ENCODE measurements at places on chromosomes 12 and 14. TPM values are rescaled to one million over a fixed set of nuclear protein-coding genes. Genes with fewer than 3 reads are reported as not detected.
A peak's percentile ranks its signal among the peaks of the same experiment; 100 is the strongest.

LALBA gene
- not detected for total RNA-seq

DNA sequence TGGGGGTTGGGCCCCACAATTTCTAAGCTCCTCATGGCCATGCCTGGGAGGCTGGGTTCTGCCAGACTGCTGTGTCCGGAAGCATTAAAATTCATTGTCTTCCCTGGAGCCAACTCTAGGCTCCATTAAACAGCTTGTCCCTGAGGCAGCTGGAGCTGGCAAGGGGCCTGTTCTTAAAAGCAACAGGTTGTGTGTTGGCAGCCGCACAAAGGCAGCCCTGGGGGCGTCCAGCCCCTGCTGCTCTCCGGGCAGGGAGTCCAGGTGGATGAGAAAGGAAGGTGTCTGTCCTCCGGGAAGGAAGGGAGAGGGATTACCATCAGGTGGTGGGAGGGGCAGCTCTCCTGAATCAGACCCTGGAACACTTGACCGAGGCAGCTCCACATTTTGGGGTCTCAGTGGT lies 98.9 kb downstream of the CHST11 start:
- no peak for DNase-seq

DNA sequence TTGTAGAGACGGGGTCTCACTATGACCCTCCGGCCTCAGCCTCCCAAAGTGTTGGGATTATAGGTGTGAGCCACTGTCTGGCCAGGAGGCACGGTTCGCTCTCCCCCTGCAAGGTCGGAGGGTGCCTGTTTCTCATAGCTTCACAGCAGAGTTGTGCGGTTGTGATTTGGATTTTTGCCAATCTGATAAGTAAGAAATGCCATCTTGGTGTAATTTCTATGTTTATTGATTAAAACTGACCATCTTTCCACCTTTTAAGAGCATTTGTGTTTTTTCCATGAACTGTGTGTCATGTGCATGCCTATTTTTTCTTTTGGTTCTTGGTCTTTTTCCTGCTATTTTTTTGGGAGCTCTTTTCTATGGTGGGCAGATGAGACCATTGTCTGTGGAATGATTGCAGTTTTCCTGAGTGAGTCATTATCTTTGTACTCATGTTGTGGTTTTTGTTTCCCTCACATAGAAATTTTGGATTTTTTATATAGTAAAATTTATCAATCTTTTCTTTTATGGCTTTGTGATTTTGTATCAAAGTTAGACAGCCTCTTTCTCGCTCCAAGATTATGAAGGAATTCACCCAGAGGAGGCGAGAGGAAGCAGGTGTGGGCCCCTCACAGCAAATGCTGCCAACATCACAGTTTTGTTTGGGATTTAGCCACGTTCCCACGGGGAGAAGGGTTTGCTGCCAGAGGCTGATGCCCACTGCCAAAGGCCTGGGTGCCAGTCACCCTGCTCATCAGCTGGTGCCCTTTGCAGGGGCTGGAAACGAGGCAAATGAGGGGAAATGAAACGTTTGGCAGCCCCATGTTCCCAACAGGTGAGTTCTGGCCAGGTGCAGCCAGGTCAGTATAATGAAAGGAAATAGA lies 47.2 kb downstream of the RFX4 start:
- DNase-seq: no peak

SERPINA3 gene
- total RNA-seq: 16.9 TPM

GRCh38 chr14:103628221-103628683 lies 759 bp upstream of the KLC1 start:
- DNase-seq: peak; percentile 83

- DNase-seq: no peak
Observed at GRCh38 chr12:114779186-114779585, 95.2 kb upstream of the TBX3 start.

DNA sequence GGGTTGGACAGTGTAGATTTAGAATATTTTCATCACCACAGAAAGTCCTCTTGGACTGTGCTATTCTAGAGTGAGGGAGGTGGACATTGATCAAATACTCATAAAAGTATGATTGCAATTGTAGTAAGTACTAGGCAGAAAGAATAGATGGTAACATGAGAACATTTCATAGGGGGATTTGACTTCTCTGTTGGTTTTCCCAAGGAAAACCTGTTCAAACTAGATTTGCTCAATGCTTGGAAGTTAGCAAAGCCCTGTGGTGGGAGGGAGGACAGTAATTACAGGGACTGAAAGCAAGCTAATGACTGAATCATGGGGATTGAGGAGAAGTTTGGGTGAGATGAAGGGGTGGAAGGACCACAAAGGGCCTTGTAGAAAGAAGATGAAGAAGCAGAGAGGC lies 24.4 kb upstream of the EID3 start:
- DNase-seq: no peak

DNA sequence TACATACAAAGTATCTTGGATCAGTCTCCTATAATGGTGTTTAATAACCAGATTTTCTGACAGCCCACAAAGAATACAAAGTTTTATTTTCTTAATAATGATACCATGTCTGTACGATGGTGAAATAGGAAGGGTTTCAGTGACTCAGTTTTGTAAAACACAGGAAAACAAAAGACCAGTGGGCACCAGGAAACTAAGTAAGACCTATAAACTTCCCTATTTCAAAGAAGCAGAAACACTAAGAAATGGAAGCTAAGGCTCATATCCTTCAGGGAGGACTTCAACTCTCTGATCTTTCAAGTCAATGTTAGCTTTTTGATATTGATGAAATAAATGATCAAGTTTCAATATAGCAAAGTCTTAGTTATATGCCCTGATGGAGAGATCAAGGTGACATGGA lies 196.0 kb downstream of the DUSP6 start:
- no peak for DNase-seq

- no peak for DNase-seq
Observed at GRCh38 chr14:97916100-97916499, 1118.9 kb downstream of the VRK1 start.

DNA sequence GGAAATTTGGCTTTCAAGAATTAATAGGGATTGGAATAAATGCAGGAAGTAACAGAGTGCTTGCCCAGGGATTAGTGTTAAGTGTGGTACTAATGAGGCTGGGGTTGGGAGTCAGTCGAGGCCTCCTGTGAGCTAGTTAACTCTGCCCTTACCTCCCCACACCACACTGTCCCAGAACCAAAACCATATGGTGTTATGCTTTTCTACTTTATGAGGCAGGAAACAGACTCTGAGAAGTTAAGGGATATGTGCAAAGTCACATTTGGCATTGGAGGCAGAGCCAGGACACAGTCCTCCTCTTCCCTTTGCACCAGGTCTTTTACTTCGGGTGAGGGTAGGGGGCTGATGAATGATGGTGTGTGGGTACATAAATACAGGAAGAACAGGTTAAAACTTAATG lies 41.9 kb downstream of the PELI2 start:
- no peak for DNase-seq

- DNase-seq: no peak
Observed at GRCh38 chr14:67749341-67750084, 47.8 kb downstream of the RDH12 start.

GRCh38 chr14:55789406-55789805 lies 209.4 kb downstream of the KTN1 start:
- DNase-seq: no peak

GRCh38 chr14:65824285-65824977 lies 411.9 kb downstream of the FUT8 start:
- peak; percentile 44 for DNase-seq

ASB2 gene
- 1.5 TPM for total RNA-seq

DNA sequence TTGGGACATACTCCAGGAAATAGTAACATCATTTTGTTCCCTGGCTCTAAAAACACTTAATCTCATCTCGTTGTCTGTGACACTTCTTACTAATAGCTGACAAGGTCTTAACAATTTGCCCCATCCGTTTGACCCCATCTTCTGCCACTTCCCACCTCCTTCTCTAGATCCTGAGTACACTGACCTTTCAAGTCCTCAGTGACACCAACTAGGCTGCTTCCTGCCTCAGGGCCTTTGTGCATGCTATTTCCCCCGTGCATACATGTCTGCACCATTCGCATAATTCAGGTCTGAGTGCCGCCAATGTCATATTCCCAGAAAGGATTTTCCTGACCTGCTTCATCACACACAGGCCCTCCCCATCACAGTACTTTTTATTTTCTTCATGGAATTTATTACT lies 70.6 kb upstream of the CCND2 start:
- DNase-seq: no peak

DACT1 gene
- total RNA-seq: 3.8 TPM

DNA sequence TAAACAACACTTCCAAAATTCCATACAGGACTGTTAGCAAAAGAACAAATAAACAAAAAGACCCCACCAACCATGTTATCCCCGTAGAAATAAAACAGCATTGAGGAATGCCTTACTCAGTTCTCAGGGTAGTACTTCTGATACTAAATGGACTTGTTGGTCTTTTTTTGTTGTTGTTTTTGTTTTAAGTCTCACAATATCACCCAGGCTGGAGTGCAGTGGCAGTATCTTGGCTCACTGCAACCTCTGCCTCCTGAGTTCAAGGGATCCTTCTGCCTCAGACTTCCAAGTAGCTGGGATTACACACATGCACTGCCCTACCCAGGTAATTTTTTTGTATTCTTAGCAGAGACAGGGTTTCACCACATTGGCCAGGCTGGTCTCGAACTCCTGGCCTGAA lies 17.1 kb downstream of the HNRNPC start:
- DNase-seq: no peak

DNA sequence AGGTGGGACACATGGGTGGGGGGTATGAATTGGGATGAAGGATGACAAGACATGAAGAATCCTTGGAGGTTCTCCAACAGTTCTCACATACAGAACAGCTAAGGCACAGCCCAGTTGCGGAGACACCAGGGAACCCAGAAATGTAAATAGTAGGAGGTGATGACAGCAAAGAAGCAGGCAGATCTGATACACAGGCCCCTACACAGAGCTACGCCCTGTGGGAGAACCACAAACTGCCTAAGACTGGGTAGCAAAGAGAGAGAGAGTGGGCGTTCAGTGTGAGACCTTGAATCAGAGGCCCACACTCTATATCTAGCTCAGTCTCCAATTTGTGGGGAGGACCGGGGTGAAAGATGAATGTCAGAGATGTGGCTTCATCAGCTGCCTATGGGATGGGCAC lies 9.5 kb upstream of the NUMB start:
- DNase-seq: no peak

CLEC7A gene
- 4.5 TPM for total RNA-seq

Measured in left colon (tissue), 2 donors.